ENCODE measurements at places on chromosomes 4 and X.
A peak's percentile ranks its signal among the peaks of the same experiment; 100 is the strongest.

DNA sequence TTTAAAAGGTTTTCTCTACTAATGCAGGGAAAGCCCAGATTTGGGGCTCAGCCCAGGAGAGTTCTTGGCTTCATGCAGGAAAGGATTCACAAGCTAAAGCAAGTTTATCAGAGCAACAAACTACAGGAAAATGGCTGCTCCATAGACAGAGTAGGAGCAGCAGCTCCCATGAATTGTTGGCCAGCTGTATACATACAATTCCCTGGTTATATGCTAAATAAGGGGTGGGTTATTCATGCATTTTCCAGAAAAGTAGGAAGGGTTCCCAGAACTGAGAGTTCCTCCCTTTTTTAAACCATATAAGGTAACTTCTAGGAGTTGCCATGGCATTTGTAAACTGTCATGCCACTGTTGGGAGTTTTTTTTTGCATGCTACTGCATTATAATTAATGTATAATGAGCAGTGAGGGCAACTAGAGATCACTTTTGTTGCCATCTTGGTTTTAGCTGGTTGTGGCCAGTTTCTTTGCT is 2.6 kb downstream of the C4orf33 start:
- DNase-seq: no peak

DNA sequence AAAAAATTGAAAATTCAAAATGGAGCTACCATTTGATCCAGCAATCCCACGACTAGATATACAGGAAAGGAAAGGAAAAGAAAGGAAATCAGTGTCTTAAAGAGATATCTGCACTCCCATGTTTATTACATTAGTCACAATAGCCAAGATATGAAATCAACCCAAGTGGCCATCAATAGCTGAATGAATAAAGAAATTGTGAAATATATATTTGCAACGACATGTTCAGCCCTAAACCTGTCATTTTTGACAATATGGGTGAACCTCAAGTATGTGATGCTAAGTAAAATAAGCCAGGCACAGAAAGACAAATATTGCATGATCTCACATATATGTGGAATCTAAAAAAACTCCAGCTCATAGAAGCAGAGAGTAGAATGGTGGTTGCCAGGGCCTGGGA is 155.1 kb downstream of the ANXA5 start:
- DNase-seq: no peak

GRCh38 chr4:16652732-16653305 is 245.6 kb downstream of the LDB2 start:
- DNase-seq: no peak

- DNase-seq: no peak
These were observed 435.6 kb downstream of the PCDH10 start for GRCh38 chr4:133584714-133585113.

- DNase-seq: no peak
These were observed 21.9 kb downstream of the IL15 start for GRCh38 chr4:141658309-141658708.

DNA sequence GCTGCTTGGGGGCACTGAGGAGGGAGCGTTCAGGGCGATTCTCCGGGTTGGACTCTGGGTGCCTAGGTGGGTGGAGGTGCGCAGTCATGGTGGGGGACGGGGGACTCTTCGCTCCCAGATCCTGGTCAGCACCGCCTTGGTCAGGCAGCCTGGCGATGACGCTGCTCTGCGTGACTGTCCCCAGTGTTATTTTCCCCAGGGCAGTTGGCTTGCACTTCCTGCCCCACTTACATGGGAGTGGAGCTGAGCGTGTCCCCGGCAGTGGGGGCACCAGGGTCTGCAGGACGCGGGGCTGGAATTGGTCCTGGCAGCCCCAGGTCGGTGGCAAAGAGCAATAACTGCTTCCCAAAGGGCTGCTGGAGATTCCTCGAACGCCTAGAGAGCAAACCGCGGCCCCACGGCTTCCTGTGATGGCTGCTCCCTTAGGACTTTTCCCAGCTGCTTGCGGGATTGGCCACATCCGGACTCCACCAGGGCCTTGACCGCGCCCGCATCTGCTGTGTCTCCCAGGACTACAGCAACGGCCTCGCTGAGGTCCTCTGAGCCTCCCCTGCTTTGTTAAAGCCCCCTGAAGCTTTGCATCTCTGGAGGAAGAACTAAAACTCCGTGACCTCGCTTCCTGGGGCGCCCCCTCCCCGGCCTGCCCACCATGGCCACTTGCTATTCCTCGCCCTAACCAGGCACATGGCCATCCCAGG is 35.3 kb upstream of the GPR78 start:
- DNase-seq: no peak

GRCh38 chr4:111323916-111324315 is 701.0 kb upstream of the PITX2 start:
- no peak for DNase-seq

DNA sequence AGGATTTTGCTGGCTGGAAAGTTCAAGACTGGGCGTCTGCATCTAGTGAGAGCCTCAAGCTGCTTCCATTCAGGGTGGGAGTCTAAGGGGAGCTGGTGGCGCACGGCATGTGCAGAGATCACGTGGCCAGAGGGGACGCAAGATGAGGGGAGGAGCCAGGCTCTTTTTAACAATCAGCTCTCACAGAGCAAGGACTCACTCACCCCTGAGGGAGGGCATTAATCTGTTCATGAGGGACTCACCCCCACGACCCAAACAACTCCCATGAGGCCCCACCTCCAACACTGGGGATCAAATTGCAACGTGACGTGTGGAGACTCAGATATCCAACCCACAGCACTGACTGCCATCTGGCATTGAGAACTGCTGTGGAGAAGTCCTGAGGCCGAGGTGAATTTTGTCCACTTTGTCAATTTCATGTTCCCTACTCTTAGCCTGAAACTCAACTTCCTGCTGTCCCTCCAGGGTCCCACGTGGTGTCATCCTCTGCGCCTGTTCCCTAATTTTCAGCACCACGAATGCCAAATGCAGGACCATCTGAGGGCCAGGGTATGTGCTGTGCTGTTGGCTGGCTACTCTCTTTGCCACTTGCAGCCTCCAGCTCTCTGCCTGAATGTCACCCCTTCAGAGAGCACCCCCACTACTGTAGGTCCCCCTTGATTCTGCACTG is 5.6 kb downstream of the ZFP92 start:
- DNase-seq: no peak

DNA sequence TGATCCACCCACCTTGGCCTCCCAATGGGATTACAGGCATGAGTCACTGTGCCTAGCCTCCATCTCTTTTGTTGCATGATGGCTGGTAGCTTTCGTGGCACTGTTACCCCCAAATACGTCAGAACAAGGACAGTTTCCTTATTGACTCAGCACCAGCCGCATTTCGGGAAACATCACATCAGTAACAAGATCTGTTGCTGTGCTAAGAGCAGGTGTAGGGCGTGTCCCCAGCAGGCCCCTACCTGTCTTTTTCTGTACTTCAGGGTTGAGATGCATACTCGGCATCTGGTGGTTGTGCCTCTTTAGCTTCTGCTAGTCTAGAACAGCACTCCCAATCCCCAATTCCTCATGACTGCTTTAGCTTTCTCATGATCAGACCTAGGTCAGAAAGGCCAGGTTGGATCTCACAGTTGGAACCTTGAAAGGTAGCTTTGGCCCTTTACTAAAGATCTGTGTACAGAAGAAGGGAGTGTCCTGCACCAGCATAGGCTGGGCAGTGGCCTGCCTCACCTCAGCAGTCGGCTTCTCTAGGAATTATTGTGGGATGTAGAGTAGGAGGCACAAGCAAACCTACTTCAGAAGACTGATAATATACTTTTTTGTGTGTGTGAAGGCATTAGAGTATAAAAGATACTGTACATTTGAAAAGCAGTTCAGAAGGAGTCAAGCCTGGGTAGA is 36.8 kb downstream of the NSD2 start:
- DNase-seq: no peak

DNA sequence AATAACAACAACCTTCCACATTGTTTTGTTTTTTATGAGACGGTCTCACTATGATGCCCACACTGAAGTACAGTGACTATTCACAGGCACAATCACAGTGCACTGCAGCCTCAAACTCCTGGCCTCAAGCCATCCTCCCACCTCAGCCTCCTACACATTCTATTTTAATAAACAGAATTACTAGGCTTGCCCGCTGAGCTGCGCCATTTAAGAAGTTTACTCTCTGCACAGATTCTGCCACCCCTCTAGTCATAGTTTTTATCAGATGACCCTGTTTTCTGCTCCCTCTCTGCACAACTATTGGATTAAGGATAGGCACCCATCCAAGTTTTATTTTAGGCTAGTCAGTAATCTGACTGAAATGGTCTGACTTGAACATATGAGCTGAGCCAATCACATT is 11.3 kb upstream of the COX18 start:
- DNase-seq: no peak

- DNase-seq: no peak
These were observed 18.2 kb upstream of the RASL11B start for GRCh38 chr4:52843958-52844357.

DNA sequence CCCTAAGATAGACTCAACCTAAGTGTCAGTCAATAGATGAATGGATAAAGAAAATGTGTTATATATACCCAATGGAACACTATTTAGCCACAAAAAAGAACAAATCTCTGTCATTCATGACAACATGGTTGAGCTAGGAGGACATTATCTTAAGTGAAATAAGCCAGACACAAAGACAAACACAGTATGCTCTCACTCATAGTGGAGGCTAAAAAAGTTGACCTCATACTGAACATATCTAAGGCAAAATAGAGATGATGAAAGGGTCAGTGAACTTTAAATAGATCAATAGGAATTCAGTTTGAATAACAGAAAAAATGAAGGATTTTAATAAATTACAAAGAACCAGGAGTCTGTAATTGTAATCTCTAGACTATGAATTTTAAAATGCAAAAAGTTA is 106.5 kb downstream of the SOWAHB start:
- DNase-seq: no peak

DNA sequence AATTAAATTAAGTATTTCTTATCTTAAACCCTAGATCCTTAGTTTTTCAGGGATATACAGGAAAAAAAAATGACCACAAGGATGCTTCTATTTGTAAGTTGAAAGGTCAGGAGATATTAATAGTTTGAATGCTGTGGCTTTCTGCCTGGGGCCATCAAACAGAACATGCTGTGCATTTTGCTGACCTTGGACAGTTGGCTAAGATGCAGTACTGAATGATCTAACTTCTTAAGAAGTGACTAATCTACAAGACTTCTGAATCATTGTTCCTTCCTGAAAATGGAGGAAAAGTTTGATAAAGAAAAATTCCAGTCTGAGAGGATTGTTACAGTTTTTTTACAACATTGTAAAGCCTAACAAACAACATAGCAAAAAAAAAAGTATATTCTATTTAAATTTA is 237.8 kb upstream of the JADE1 start:
- no peak for DNase-seq

- no peak for DNase-seq
These were observed 15.7 kb downstream of the SUPT20HL2 start for GRCh38 chrX:24298191-24298590.

- DNase-seq: peak; percentile 28
These were observed 7.2 kb downstream of the GNRHR start for GRCh38 chr4:67746797-67747495.

GRCh38 chr4:100098681-100099080 is 91.6 kb downstream of the DDIT4L start:
- DNase-seq: no peak

DNA sequence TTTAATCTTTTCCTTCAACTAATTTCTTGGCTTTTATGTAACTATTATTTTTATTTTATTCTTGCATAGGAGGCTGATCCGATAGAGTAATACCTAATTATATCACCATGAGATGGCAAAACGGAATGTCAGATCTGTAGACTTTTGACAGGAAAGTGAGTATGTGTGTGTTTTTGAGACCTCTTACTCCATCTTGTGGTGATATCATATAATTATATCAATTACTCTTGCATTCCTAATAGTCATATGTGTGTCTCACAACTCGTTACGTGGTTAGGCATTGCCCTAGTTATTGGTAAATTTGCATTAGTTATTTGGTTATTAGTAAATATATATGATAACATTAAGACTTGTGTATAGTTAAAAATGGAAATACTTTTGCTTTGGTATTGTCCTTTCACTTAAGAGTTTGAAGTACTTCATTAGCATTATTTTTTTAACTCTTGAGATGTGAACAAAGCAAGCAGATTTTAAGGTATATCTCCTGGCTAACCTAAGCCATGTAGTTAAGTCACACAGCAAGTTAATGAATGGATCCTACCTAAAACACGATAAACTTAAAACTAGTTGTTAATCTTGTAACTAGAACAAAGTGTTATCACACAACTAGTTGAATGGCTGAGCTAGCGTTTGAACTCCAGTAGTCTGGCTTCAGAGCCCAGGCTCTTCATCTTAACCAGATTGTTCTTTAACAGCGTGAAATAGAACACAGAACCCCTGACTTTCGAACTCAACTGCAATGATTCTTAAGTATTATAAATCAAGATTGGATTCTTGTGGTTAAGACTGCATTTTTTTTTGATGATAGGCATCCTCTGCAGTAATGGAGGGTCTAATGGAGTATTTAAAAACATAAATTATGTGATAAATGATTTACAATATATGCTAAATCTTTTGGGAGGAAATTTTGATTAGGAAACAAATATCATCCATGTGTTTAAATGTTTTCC is 67.1 kb downstream of the PGRMC2 start:
- peak; percentile 24 for DNase-seq

- DNase-seq: no peak
These were observed 7.3 kb downstream of the EMCN start for GRCh38 chr4:100510551-100510950.

DNA sequence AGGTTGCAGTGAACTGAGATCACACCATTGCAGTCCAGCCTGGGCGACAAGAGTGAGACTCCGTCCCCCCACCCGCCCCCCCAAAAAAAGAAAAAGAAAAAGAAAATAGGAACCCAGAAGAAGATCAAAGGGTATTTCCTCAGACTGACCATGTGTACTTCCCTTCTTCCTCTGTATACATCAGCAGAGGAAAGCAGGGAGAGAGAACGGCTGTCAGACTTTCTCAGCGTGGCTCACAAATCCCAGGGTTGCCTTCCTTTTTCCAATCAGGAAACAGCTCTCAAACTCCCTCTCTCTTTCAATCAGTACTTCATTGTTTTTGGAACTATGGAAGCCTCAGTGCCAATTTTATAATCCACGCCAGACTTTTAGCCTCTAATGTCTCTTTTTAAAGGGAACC is 59.1 kb downstream of the CHRNA9 start:
- no peak for DNase-seq

- no peak for DNase-seq
These were observed 164.3 kb downstream of the AFAP1 start for GRCh38 chr4:7775396-7775795.

GRCh38 chr4:180521181-180521580 is 1722.0 kb upstream of the TENM3 start:
- DNase-seq: no peak

DNA sequence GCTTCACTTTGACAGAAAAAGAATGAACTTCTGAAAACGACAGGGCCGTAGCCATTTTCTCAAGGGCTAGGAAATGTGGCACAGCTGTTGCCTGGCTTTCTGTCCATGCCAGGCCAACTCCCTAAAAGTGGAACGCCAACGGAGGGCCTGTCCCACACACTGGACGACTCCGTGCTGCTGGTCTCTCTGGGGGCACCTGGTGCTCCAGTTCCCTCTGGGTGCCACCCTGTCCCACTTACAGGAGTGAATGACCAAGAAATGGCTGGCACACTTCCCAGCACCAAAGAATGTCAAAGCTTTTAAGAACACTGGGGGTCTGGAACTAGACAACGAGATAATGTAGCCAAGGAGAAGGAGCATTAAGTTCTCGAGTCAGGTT is 40.9 kb downstream of the GATB start:
- DNase-seq: no peak
